D341Med (cell line): ENCODE measurements at places on chromosomes 2 and 18.

- peak; percentile 65 for DNase-seq
Measured at GRCh38 chr18:32550963-32551362, 80.3 kb upstream of the GAREM1 start.

- DNase-seq = no peak
Measured at GRCh38 chr2:206225435-206226232, 48.8 kb upstream of the ZDBF2 start.

- no peak for DNase-seq
Measured at GRCh38 chr2:175418224-175418835, 236.8 kb upstream of the ATP5MC3 start.

GRCh38 chr2:240356700-240357640 is 78.5 kb upstream of the GPC1 start:
- DNase-seq = no peak

DNA sequence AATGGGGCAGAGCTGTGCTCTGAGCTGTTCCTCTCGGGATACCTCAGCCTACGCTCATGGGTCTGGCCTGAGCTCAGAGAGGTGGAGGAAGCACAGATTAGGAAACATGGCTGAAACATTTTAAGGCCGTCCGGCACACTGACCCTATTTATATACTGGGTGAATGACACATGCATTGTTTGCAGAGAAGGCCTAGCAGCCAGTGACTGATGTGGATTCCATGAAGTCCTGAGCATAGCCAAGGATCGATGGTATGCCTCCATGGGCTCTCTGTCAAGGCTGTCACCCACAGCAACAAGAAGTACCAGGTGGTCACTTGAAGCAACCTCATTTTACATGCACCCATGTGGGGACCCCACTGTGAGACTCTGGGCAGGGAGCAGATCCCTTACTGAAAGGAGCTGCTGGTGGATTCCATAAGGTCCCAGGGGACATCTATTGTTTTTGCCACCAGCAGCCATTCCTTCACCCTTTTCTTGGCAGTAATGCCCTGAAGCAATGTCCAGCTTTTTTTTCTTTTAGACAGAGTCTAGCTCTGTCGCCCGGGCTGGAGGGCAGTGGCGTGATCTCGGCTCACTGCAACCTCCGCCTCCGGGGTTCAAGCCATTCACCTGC is 8.4 kb downstream of the PTMA start:
- no peak for DNase-seq

- DNase-seq = no peak
Measured at GRCh38 chr18:78908462-78909260, 71.0 kb upstream of the SALL3 start.

GRCh38 chr2:233528182-233528581 is 38.4 kb downstream of the USP40 start:
- no peak for DNase-seq

GRCh38 chr2:126704434-126705160 is 48.6 kb downstream of the GYPC start:
- no peak for DNase-seq

DNA sequence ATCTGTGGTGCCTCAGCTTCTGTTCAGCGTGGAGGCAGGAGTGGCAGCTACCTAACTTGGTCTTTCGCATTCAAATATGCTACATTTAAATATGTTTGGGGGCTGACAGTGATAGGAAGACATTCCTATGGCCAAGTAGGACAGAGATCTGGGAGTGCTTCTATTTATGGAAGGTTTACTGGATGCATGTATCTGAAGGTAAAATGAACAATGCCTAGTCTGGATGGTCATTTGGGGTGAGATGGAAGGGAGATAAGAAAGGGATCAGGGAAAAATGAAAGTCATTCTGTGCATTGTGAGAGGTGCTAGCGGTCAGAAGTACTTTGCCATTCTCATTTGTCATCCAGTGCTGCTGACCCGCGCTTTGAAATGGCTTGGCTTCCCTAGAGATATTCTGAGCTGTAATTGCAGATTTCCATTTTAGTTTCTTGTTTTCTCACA is 300.9 kb upstream of the FBXO11 start:
- DNase-seq = no peak

- no peak for DNase-seq
Measured at GRCh38 chr2:147197754-147198483, 646.9 kb upstream of the ACVR2A start.
